Activated CD4-positive, alpha-beta memory T cell treated with anti-CD3 and anti-CD28 coated beads for 36 hours (primary cell): ENCODE measurements at places on chromosomes 12 and 14. TPM values are rescaled to one million over a fixed set of nuclear protein-coding genes. Genes with fewer than 3 reads are reported as not detected.

GRCh38 chr12:46950094-46950493 is 124.3 kb upstream of the SLC38A4 start:
- DNase-seq = no peak
- H3K36me3 ChIP-seq = no peaks in the 10 kb centered on the region
- H3K4me3 ChIP-seq = no peak overlapping the region
- H3K27ac ChIP-seq = no peak overlapping the region
- no peaks in the 10 kb centered on the region for H3K4me1 ChIP-seq

GRCh38 chr12:105275997-105276733 is 40.2 kb upstream of the APPL2 start:
- no peaks in the 10 kb centered on the region for H3K4me1 ChIP-seq
- H3K27ac ChIP-seq = no peak overlapping the region
- no peak overlapping the region for H3K4me3 ChIP-seq
- H3K27me3 ChIP-seq = peaks cover under 1% of the 10 kb centered on the region

The LRP1 gene
- 1.4 TPM for total RNA-seq

DNA sequence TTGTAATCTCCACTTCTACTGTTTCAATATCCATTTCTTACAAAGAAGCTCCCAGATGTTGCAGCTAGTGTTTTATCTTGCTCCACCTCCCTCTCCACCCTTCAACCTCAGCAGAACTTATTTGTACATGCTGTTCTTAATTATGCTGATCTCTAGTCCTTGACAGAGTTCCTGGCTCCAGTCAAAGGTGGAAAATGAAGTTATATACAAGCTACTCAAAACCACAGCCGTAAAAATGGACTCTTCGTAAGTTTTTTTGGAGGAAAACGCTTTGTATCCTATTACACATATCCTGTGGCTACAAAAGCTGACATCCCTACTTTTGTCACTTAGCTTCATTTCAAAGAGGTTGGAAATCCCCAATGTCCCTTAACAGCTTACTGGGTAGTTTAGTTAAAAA is 1.3 kb downstream of the CLEC1A start:
- H3K36me3 ChIP-seq = no peaks in the 10 kb centered on the region
- peaks cover 5% of the 10 kb centered on the region for H3K27me3 ChIP-seq
- no peak overlapping the region for H3K4me3 ChIP-seq
- no peak for DNase-seq

- peaks cover 5% of the 10 kb centered on the region for H3K36me3 ChIP-seq
- no peak overlapping the region for H3K27ac ChIP-seq
- no peak for DNase-seq
- no peaks in the 10 kb centered on the region for H3K27me3 ChIP-seq
- no peak overlapping the region for H3K4me3 ChIP-seq
These were observed 269.7 kb downstream of the RAD51B start for GRCh38 chr14:68089146-68089731.

GRCh38 chr14:92886337-92886736 is 36.6 kb upstream of the CHGA start:
- no peak overlapping the region for H3K27ac ChIP-seq
- no peaks in the 10 kb centered on the region for H3K36me3 ChIP-seq
- no peak for DNase-seq
- H3K27me3 ChIP-seq = peaks cover 7% of the 10 kb centered on the region
- H3K4me1 ChIP-seq = peaks cover 6% of the 10 kb centered on the region

The LUM gene
- not detected for total RNA-seq

The BMP4 gene
- total RNA-seq = not detected

DNA sequence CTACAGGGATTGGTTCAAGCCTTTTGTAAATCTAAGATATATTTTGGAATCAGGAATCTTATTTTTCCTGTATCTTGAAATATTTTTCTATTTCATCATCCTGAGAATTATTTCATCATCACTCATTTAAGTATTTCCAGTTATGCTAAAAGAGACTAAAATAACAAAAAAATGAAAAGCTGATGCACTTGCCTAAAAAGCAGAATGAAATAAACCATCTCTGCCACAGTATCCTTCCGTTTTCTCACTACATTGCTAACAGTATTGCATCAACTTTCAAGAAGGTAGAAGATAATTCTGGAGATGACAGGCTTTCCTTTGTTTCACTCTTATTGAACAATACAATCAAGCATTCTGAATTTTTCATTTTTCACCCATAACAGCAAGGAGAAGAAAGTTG is 31.1 kb upstream of the EIF5 start:
- H3K36me3 ChIP-seq = no peaks in the 10 kb centered on the region
- H3K4me1 ChIP-seq = no peaks in the 10 kb centered on the region
- DNase-seq = no peak

The LRP10 gene
- 62.4 TPM for total RNA-seq

The TMEM132C gene
- total RNA-seq = not detected

The METTL3 gene
- 64.1 TPM for total RNA-seq

The LTB4R2 gene
- 9.4 TPM for total RNA-seq

GRCh38 chr14:22977684-22978486 is 4.5 kb downstream of the AJUBA start:
- H3K4me3 ChIP-seq = no peak overlapping the region
- no peak overlapping the region for H3K27ac ChIP-seq
- DNase-seq = no peak

The LRRC10 gene
- total RNA-seq = not detected

The TIGAR gene
- total RNA-seq = 13.6 TPM

The NYNRIN gene
- 0.02 TPM for total RNA-seq

GRCh38 chr14:89477391-89477790 is 60.4 kb upstream of the FOXN3 start:
- peaks cover 16% of the 10 kb centered on the region for H3K4me1 ChIP-seq
- H3K27ac ChIP-seq = no peak overlapping the region
- H3K4me3 ChIP-seq = no peak overlapping the region
- DNase-seq = no peak
- H3K27me3 ChIP-seq = no peaks in the 10 kb centered on the region

The MYH6 gene
- total RNA-seq = not detected

- no peak for DNase-seq
- H3K27me3 ChIP-seq = no peaks in the 10 kb centered on the region
- H3K4me3 ChIP-seq = no peak overlapping the region
- H3K27ac ChIP-seq = no peak overlapping the region
These were observed 480.7 kb upstream of the DCN start for GRCh38 chr12:91663310-91663709.

DNA sequence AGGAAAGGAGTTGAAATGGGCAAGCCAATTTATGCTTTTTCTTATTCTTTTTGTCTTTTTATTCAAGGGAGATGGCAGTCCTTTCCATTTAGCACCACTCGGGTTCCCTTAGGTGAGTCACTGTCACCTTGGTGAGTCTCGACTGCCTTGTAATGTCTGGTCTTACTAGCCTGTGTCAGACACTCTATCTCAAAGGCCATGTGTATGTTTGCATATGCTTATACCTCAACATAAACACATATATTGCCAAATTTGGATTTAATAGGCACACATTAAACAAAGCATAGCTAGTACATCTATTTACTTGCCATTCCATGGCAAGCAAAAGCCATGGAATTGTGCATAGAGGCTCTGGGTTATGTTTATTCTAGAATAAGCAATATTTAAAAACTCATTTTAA is 624.9 kb upstream of the FOXG1 start:
- H3K27ac ChIP-seq = no peak overlapping the region
- H3K4me1 ChIP-seq = no peaks in the 10 kb centered on the region
- DNase-seq = no peak

DNA sequence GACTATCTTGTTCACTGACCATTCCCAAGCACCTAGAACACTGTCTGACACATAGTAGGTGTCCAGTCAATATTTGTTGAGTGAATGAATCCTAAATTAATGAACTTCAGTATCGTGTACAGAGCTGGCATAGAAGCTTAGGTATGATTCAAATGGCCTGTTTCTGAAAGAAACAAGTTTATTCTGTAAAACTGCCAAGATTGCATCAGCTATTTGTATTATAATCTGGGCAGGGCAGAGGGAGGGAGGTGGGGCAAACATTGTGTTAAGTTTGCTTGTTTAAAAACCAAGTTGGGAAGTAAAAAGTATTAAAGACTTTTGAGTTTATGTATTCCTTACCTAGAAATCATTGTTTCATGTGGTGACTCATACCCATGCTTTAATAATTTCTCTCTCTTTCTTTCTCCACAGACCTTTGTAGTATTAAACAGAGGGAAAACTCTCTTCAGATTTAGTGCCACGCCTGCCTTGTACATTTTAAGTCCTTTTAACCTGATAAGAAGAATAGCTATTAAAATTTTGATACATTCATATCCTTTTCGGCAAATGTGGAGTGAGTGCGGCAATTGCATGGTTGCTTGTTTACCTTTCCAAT is 92.8 kb downstream of the SCN8A start:
- peaks cover 10% of the 10 kb centered on the region for H3K27me3 ChIP-seq
- no peak for DNase-seq
- no peak overlapping the region for H3K27ac ChIP-seq
- H3K4me1 ChIP-seq = peaks cover 6% of the 10 kb centered on the region
- H3K4me3 ChIP-seq = no peak overlapping the region
- H3K36me3 ChIP-seq = no peaks in the 10 kb centered on the region

DNA sequence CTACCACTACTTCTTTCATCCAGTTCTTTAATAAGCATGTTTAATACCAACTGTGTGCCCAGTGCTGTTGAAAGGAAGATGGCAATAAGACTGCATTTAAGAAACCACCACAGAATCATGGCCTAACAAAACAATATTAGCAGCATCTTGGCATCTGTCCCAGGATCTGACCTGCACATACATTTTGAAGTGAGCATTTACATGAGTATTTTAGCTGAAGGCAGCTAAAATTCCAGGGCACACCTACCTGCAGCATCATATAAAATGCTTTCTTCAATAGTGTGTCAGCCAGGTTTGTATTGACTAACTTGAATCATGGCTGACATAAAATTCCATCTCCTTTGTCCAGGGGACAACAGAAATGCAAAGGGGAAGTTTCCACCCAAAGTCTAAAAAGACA is 65.0 kb upstream of the ARHGAP5 start:
- no peak overlapping the region for H3K4me3 ChIP-seq
- H3K27me3 ChIP-seq = no peaks in the 10 kb centered on the region
- H3K27ac ChIP-seq = no peak overlapping the region
- H3K36me3 ChIP-seq = no peaks in the 10 kb centered on the region

- no peaks in the 10 kb centered on the region for H3K36me3 ChIP-seq
- H3K4me1 ChIP-seq = peaks cover 9% of the 10 kb centered on the region
- no peak overlapping the region for H3K4me3 ChIP-seq
- DNase-seq = peak; percentile 82
These were observed 18.7 kb downstream of the ZBTB39 start for GRCh38 chr12:56987551-56988053.

The FOXG1 gene
- not detected for total RNA-seq

- no peaks in the 10 kb centered on the region for H3K36me3 ChIP-seq
- no peak for DNase-seq
- H3K4me3 ChIP-seq = no peak overlapping the region
- no peaks in the 10 kb centered on the region for H3K27me3 ChIP-seq
These were observed 223.1 kb downstream of the RAD51B start for GRCh38 chr14:68042586-68043210.

- no peak overlapping the region for H3K27ac ChIP-seq
- no peaks in the 10 kb centered on the region for H3K4me1 ChIP-seq
- H3K4me3 ChIP-seq = no peak overlapping the region
- no peaks in the 10 kb centered on the region for H3K27me3 ChIP-seq
- DNase-seq = no peak
These were observed 370.6 kb downstream of the AACS start for GRCh38 chr12:125435871-125436270.

- no peak overlapping the region for H3K4me3 ChIP-seq
- DNase-seq = no peak
- H3K27ac ChIP-seq = no peak overlapping the region
- no peaks in the 10 kb centered on the region for H3K27me3 ChIP-seq
- peaks cover 27% of the 10 kb centered on the region for H3K36me3 ChIP-seq
These were observed 13.5 kb downstream of the AMN1 start for GRCh38 chr12:31715283-31715825.

The GPR162 gene
- total RNA-seq = 0.31 TPM

- H3K4me1 ChIP-seq = peaks cover 12% of the 10 kb centered on the region
- DNase-seq = peak; percentile 10
- no peaks in the 10 kb centered on the region for H3K36me3 ChIP-seq
- H3K27me3 ChIP-seq = peaks cover 6% of the 10 kb centered on the region
- no peak overlapping the region for H3K27ac ChIP-seq
These were observed 1.3 kb downstream of the VASH1 start for GRCh38 chr14:76762411-76763095.

DNA sequence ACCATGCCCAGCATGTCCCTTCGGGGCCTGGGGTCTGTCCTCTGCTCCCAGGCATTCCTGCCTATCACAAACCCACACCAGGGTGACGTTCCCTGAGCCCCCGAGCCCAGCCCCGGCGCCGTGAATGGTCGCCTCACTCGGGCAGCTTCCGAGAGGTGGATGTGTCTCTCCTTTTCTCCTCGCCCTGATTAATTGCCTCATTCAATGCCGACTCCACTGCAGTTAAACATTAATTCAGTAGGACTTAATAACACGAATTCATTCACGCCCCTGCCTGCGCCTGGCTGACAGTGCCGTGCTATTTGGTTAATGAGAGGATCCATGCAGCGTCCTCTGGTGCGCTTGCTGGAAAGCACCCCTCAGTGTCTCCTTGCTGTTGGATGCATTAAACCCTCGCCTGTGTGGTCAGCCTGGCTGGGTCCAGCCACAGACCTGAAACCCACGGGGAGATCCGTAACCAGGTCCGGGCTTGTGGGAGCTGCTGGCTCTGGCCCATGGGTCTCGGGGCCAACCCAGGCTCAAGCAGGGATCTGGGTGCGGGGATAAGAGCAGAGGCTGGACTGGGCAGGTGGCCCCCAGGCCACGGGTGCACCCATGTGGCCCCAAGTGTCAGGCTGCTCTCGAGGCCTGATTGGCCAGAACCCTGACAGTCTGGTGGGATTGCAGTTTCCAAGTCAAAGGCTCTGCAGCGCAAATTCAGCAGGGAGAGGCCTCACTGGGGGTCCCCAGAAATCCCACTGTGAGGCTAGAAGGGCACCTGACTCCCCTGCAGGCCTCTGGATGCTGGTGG is 55.4 kb downstream of the FBRSL1 start:
- DNase-seq = no peak
- H3K27me3 ChIP-seq = no peaks in the 10 kb centered on the region
- no peaks in the 10 kb centered on the region for H3K4me1 ChIP-seq
- H3K4me3 ChIP-seq = no peak overlapping the region

DNA sequence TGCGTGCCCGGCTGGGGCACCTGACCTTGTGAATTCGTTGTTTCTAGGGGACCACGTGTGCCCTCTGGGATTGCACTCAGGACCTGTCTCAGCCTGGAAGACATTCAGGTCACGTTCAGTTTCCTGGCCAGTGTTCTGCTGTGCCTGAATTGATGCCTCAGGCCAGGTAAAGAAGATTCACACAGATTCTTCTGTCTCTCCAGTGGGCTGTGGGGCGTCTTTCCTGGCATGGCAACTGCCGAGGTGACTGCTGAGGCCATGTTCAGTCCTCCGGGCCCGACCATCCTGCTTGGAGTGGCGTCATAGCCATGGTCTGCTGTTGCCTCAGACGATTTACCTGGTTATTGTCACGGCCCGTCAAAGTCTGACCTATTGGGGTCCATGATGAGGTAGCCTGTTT is 13.5 kb downstream of the ZNF605 start:
- DNase-seq = no peak
- no peaks in the 10 kb centered on the region for H3K4me1 ChIP-seq
- no peak overlapping the region for H3K4me3 ChIP-seq
- H3K27ac ChIP-seq = no peak overlapping the region
- peaks cover 76% of the 10 kb centered on the region for H3K36me3 ChIP-seq
- H3K27me3 ChIP-seq = no peaks in the 10 kb centered on the region
